NCI-H1694 treated with DMSO at 0.1 percent for 48 hours (cell line): ENCODE measurements at places on chromosomes 16 and 17.

GRCh38 chr17:78563189-78564145 is 13.7 kb downstream of the DNAH17 start:
- peak; percentile 49 for DNase-seq

GRCh38 chr17:14270508-14270907 is 30.4 kb upstream of the HS3ST3B1 start:
- DNase-seq = no peak

DNA sequence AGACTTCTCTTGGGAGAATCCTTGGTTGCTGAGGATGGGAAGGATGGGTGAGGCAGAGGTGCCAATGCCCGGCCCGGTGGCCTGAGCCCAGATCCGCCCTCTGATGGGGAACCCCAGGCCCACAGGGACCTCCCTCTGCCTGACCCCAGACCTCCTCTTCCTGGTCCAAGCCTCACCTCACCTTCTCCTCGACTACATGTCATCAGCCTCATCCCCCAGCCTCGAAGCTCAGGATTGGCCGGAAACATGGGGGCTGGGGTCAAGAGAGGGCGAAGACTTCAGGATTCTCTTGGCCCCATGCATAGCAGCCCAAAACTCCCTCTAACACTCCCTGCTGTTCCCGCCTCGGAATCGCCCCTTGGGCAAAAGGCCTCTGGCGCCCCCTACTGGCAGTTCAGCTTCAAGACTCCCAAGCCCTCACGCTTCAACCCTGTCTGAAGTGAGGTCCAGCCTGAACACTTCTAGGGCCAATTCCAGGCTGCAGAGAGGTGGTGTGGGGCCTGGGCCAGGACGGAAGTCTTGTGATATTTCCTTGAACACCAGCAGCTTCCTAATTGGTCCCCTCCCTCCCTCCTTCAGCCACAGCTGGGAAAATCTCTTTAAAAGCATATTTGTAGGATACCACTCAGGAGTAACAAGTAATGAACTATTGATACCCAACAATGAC is 47.2 kb downstream of the ARHGAP27 start:
- peak; percentile 69 for DNase-seq

DNA sequence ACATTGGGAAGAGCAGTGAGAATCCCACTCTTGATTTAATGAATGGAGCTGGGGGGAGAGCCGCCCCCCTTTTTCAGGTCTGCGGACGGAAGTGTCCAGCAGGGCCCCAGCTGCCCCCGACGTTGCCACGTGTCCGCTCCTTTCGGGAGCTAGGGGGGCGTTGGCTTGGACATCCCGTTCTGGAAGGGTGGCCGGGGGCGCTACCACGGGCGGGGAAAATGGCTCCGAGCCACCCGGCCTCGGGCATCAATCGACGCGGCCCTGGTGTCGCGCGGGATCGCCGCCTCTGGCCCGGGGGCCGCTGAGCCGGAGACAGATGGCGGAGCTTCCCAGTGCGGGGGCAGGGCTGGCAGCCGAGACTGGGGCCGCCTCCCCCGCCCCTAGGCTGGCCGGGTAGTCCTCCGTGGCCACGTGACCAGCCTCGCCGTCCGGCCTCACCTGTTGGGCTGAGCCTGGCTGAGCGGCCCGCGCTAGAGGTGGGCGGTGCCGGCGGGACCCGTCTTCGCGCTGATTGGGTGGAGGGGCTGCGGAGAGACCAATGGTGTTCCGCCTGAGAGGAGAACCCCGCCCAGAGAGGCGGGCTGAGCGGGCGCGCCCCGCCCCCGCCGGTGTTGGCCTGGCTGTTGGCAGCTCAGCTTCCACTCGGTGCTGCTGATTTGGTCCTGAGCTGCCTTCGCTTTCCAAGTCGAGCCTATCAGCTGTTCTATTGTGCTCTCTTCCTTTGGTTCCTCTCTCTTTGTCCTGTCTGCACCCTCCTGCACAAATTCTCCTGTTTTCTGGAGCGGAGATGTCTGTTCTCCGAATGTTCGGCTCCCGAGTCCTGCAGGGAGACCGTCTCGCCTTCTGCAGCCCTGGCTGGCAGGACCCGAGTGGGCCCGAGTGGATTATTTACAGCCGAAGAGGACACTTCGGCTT is 8.3 kb downstream of the HS3ST3B1 start:
- no peak for DNase-seq

GRCh38 chr17:74513987-74514631 is 17.2 kb downstream of the CD300LB start:
- DNase-seq = no peak

DNA sequence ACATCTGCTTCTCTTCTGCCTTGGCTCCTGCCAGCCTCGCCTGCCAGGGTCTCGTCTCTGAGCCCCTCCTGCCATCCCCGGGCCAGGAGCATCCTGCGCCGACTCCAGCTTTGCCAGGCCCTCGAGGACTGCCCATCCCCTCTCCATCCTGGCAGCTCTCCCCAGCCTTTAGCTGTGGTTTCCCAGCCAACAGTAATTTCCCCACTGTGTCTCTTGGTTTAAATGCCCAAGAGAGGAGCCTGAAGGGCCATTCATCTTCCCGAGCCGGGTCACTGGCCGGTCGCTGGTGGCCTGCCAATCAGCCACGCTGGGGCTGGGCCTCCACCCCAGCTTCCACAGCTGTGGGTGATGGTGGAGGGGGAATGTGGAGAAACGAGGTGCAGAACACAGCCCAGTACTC is 47.8 kb downstream of the MRC2 start:
- no peak for DNase-seq

- DNase-seq = no peak
These were observed 494.1 kb upstream of the ERCC4 start for GRCh38 chr16:13425836-13426235.

DNA sequence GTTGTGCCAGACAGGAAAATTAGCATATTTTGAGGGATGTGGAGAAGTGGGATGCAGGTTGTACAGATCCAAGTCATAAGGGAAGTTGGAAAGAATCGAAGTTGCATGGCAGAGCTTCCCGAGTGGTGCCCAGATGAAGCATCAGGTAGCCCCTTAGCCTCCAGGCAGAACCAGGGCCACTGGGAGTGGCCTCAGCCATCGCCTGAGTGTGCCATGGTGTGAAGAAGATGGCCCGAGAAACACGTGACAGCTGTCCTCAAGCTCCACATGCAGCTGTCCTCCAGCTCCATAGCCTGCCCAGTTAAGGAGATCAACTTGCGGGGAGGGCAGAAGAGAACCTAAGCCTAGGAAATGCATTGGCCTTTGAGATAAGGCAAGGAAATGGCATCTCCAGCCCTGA is 33.5 kb downstream of the TMC6 start:
- DNase-seq = no peak

- DNase-seq = no peak
These were observed 6.0 kb downstream of the SREBF1 start for GRCh38 chr17:17830740-17831207.

- no peak for DNase-seq
These were observed 98.2 kb upstream of the DHX40 start for GRCh38 chr17:59466946-59467801.

DNA sequence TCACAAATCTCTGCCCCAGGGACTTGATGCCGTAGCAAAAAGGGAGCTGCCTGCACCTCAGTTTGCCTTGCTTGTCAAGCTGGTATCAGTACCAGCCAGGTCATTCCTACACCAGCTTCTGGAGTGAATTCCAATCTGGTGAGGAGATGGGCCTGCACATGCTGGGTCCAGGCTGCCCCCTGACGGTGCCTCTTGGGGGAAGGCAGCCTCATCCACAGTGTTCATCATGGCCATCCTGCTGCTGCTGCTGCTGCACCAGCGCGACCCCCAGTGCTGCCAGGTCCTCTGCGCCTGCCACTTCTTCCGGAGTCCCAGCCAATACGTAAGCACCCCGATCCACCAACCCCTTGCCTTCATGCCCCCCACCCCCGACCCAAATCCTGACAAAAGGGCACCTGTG is 8.3 kb downstream of the MRPL27 start:
- no peak for DNase-seq

GRCh38 chr16:83967838-83968305 is at the start of gene NECAB2:
TSS of gene NECAB2 (plus strand) at chr16:83968244. CDS start at chr16:83968649, 405 bp downstream.
- DNase-seq = no peak

GRCh38 chr16:35497399-35497798 is 2038.0 kb downstream of the TP53TG3F start:
- no peak for DNase-seq

DNA sequence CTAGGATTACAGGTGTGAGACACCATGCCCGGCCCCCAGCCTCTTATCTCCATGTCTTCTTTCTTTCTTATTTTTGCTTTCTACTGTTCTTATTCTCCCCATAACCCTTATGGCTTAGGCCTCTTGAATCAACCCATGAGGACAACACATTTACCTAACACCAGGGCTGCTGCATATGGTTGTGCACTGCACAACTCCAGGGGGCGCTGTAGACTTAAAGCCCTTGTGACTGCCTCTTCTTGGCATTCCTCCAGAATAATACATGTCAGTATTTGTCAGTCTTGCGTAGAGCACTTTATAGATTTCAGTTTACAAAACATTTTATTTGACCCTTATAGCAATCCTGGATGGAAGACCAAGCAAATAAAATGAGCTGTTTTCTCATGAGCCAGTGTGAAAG is 225.0 kb upstream of the SALL1 start:
- DNase-seq = no peak

DNA sequence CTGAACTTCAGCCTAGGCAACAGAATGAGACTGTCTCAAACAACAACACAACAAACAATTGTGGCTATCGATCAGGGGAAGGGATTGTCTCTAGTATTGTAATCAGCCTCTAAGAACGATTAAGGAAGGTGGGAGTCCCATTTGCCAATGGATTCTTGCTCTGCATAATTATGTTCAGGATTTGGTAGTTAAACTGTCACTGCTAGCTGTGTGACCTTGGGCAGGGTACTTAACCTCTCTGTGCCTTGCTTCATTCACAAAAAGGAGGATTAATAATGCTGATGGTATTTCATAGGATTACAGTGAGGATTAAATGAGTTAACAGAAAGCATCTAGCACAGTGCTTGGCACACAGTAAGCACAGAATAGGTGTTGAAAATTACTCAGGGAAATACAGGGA is 6.7 kb upstream of the SSTR2 start:
- DNase-seq = no peak

- no peak for DNase-seq
These were observed at the start of gene MMP25 for GRCh38 chr16:3045758-3046640. TSS of gene MMP25 (plus strand) at chr16:3046561. CDS start at chr16:3046918, 357 bp downstream.

DNA sequence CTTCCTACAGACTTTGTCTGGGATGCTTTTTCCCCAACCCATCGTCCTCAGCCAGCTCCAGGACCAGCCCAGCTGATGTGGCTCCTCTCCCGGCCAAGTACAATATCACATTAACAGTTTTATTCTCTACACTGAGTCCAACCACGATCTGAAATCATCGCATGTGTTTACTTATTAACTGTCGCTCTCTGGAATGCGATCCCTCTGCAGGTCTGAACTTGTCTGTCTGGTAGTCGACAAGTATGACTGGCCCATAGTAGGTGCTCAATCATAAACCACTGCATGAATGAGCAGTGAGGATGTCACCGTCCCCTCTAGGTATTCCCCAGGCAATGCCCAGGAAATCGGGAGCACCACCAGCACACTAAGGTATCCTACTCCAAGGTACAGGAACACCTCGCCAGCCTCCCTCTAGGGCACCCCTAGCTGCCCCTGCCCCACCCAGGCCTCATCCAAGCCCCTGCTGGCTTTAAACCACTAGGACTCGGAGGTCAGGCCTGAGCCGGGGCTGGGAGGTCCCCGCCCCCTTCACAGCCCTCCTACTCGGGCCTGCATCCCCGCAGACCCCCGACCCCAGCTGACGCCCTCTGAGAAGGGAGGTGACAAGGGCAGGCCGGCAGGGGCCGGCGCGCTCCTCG is 27.7 kb downstream of the RTN4RL1 start:
- DNase-seq = no peak

GRCh38 chr17:64060331-64060730 is 39.9 kb upstream of the ICAM2 start:
- DNase-seq = no peak

GRCh38 chr16:89505204-89506112 is 2.7 kb upstream of the SPG7 start:
- no peak for DNase-seq

DNA sequence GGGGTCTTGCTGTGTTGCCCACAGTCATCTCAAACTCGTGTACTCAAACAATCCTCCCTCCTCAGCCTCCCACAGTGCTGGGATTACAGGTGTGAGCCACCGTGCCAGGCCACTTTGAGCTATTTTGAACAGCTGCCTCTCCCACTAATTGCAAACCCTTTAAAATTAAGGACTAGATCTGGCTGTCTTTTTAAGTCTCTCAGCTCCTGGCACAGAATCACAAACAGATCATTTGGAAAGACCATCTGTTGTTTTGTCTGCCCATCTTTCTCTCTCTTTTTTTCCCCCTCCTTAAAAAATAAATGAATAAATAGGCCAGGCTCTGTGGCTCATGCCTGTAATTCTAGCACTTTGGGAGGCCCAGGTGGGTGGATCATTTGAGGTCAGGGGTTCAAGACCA is 10.9 kb upstream of the STAT3 start:
- DNase-seq = peak; percentile 95

DNA sequence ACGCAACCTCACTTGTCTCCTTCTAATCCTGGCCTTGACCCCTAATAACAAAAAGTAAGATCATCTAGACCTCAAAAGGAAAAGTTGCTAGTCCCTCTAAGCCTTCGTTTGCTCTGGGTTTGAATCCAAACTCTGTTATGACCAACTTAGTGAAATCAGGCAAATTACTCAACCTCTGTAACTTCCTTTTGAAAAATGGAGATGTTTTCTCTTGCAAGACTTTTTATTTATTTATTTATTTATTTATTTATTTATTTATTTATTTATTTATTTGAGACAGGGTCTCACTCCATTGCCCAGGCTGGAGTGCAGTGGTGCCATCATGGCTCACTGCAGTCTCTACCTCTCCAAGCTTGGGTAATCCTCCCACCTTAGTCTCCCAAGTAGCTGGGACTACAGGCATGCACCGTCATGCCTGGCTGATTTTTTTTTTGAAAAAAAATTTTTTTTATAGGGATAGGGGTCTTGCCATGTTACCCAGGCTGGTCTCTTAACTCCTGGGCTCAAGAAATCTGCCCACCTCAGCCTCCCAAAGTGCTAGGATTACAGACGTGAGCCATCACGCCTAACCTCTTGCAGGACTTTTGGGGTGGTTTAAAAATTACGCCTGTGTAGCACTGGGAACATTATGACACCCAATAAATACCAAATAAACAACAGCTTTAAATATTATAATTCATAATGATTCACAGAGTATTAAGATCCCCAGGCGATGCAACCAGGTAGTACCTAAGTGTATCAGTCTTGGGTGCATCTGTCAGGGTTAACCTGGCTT is 63.4 kb downstream of the PITPNC1 start:
- DNase-seq = no peak

GRCh38 chr16:47940466-47940865 is 215.3 kb downstream of the ABCC12 start:
- DNase-seq = no peak

GRCh38 chr17:46135126-46135812 is 58.0 kb downstream of the KANSL1 start:
- no peak for DNase-seq

GRCh38 chr16:2500918-2501750 is 12.6 kb upstream of the ATP6V0C start:
- peak; percentile 65 for DNase-seq

DNA sequence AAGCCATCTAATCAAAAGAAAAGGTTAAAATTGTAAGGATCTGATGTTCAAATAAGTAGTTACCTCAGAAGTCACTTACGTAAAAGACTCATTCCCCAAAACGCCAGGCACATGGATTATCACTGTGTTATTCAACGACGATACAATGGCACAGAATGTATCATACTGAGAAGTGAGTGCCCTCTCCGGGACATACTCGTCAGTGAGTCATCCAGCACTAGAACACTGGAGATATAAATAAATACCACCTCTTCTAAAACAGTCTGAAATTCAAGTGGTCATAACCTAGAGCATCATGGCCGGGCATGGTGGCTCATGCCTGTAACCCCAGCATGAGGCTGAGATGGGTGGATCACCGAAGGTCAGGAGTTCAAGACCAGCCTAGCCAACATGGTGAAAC is 24.9 kb downstream of the USP31 start:
- no peak for DNase-seq

- DNase-seq = no peak
These were observed 17.3 kb upstream of the TBKBP1 start for GRCh38 chr17:47676510-47677165.
